Activated naive CD8-positive, alpha-beta T cell treated with anti-CD3 and anti-CD28 coated beads, Interleukin-2, amount 10 ng/mL, durations not matched to agents 7 days and 5 days (primary cell): ENCODE measurements at places on chromosomes 6 and 20.

DNA sequence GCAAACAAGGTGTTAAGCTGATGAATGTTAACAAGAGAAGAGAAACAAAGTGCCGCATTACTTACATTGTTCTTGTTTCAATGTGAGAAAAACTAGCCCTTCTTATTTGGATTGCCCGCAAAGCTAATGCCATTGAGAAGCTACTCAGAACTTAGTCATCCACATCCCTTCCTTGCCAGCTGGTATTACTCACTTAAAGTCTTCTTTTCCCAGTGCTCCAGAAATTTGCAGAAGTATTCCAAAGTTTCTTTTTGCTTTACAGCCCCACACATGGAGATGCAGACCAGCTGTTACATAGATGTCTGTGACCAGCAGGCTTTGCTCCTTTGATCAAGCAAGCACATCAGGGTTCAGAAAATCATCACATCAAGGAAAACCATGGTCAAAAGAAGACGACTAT, 529.0 kb downstream of the TBC1D32 start:
- DNase-seq = no peak

- no peak for DNase-seq
These were observed 51.9 kb downstream of the GCLC start for GRCh38 chr6:53492860-53493634.

DNA sequence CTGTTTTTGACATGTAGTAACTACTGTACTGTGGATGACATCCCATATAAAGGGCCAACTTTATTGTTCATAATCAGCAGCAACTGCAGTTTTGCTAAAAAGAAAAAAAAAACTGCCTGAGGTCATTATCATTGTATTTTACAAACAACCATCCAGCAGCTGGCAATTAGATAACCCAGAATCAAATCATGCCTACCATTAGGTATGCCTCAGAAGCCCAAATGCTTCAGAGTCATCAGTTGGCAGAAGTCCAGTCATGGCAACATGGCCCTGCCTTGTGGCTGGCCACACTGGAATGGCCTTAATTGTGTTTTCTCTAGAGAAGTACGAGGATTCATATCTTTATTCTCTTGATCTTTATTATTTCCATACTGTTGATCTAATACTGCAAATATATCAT, 462.4 kb upstream of the NRSN1 start:
- no peak for DNase-seq

GRCh38 chr6:114431641-114432040, 88.8 kb upstream of the HS3ST5 start:
- DNase-seq = no peak

DNA sequence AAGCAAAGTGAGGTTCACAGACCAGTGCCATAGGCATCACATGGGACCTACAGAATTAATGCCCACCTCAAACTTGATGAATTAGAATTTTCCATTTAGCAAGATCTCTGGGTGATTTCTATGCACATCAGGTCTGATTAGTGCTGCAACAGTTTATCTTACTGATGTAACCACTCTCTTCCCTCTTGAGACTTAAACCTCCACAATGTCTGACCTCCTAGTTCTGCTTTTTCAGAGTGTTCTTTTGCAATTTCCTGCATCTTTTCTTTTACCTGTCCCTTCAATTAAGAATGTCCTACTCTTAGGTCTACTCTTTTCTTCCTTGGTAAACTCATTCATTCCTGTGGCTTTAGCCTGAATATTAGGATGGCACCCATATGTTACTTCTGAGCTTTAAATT, 615.3 kb downstream of the TFAP2A start:
- DNase-seq = no peak

DNA sequence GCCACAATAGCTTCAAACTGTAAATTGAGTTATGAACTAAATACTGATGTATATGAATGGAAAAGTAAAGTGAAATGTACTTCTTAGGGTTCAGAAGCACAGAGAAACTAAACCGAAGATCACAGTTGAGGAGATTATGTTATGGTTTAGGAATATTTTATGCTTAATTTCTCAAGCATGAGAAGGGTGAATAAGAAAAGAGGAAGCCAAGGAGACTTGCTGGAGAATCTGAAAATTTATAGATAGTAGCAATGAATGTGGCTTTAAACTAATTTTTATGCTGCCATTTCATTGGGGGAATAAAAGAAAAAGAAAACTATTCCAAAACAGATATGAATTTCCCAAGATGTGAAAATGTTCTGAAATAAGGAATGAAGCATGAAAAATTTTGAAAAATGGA, 5.6 kb downstream of the ANKS1A start:
- no peak for DNase-seq

DNA sequence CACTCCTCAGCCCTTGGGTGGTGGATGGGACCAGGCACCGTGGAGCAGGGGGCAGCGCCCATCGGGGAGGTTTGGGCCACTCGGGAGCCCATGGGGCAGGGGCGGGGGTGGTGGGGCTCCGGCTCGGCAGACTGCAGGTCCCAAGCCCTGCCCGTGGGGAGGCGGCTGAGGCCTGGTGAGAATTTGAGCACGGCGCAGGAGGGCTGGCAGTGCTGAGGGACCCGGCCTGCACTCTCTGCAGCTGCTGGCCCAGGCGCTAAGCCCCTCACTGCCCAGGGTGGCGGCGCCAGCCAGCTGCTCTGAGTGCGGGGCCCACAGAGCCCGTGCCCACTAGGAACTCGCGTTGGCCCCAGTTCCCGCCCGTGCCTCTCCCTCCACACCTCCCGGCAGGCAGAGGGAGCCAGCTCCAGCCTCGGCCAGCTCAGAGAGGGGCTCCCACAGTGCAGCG, 182.1 kb upstream of the OPRM1 start:
- DNase-seq = no peak

GRCh38 chr20:35674921-35675320, 10.2 kb upstream of the CPNE1 start:
- no peak for DNase-seq

DNA sequence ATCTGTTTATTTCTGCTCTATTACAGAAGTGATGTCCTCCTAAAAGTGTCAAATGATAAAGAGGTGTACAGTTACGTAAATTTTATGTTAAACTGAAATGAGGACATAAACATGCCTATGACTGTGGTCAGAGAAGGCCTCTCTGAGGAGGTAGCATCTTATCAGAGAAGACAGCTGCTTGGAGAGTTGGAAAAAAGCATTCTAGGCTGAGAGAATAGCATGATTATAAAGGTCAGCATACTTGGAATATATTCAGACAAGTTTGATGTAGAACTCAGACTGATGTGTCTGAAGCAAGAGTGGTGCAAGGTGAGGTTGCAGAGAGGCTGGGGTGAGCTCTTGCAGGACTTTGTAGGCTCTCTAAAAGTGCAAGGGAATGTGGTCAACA, 3.1 kb upstream of the PCNA start:
- DNase-seq = no peak

DNA sequence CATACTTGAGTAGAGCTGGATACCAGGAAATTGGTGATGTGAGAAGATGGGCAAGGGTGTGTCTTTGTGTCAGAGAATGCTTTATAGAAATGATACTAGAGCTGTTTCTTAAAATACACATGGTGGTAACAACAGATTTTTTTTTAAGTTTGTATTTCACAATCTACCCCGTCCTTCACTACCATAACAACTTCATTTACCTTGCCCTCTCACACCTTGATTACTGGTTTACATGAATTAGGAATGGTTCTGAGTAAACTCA, 45.4 kb downstream of the RARS2 start:
- no peak for DNase-seq

DNA sequence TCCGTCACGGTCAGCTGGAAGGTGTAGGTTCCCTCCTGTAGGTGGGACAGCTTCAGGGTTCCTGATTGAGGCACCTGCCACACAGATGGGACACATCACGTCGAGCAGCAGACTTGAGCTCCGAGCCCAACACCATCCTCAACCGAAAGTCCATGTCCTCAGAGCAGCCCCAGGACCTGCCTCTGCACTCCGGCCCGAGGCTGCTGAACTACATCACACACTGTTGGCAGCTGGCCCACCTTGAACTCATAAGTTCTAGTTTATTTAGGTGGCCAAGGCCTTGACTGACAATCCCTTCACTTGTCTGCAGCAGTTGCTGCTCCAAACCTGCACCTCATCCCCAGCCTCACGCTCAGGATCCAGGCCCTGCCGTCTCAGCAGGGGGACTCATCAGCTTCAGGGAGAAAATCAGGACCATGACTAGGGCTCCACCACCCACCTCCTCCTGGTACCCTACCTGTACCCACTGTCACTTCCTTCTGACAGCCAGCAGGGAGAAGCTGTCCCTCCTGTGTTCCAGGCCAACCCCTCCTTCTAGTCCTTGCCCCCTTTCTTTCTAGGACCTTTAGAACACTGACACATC, 21.0 kb downstream of the LRP11 start:
- no peak for DNase-seq

DNA sequence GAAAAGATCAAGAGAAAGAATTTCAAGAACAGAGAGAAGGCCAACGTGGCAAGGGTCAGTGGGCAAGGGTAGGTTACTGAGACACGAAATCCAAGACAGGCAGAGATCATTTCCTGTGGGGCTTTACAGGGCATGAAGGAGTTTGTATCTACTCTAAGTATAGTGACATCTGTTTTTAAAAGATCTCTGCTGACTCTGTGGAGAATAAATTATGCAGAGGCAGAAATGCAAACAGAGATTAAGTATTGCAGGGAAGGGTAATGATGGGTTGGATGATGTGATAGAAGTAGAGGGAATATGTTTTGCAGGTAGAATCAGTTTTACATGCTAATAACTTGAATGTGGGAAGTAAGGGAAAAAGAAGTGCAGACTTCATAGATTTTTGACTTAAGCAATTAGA, 243.5 kb downstream of the FRK start:
- no peak for DNase-seq

GRCh38 chr20:57707849-57708693, 1.7 kb downstream of the PMEPA1 start:
- no peak for DNase-seq

DNA sequence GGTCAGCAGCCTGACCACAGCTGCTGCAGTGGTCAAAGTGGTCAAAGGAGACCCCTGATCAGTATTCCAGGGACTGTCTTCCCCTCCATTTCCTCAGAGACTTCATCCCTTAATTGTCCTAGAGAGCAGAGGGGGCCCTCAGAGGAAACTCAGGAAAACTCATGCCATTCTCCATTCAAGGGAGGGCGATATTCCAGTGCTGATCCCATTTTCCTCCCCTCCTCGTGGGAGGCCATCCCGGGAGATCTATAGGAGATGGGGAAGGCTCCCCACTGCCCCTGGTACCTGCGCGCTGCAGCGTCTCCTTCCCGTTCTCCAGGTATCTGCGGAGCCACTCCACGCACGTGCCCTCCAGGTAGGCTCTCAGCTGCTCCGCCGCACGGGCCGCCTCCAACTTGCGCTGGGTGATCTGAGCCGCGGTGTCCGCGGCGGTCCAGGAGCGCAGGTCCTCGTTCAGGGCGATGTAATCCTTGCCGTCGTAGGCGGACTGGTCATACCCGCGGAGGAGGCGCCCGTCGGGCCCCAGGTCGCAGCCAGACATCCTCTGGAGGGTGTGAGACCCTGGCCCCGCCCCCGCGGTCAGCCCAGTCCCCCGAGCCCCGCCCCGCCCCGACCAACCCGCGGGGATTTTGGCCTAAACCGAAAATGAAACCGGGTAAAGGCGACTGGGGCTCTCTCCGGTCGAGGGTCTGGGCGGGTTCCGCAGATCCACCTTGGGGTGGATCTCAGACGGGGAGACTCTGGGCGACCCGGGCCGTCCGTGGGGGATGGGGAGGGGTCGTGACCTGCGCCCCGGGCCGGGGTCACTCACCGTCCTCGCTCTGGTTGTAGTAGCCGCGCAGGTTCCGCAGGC, 878 bp downstream of the HLA-C start:
- DNase-seq = peak; percentile 83

DNA sequence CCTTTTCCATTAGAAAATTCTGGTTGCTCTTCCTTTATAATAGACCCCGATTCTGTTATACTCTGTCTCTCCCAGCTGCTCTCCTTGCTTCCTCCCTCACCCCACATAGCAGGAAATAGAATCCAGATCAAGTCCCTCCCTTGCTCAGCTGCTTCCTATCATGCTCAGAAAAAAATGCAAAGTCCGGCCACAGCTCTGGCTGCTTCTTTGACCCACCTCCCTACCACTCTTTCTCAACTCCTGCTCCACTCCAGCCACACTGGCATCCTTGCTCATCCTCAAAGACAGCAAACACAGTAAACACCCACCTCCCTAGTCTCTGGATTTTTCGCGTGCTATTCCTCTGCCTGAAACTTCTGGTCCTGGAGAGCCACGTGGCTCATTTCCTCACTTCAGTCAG, 9.1 kb upstream of the SLC22A16 start:
- no peak for DNase-seq

DNA sequence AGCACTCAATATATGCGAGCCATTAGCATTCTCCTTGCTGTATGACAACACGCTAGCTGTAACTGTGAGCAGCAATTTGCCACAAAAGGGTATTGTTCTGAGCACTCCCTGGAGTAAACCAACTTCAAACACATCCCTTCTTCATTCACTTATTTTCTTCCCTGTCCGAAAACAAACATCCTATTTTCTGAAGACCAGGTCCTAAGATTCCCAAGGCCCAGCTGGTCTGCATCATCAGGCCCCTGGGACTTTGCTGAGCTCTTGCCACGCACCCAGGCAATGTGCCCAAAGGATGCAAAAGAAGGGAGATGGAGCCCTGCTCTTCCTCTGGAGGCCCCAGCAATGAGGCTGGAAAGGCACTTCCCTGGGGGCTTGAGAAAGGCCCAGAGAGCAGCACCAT, 118.1 kb downstream of the PREX1 start:
- DNase-seq = peak; percentile 21

GRCh38 chr6:80767808-80768207, 661.3 kb downstream of the BCKDHB start:
- DNase-seq = no peak

- DNase-seq = no peak
These were observed 2.9 kb downstream of the ZNF184 start for GRCh38 chr6:27470023-27470422.

GRCh38 chr20:13213335-13213734, 7.7 kb upstream of the ISM1 start:
- DNase-seq = no peak

- DNase-seq = no peak
These were observed 212.4 kb downstream of the LY86 start for GRCh38 chr6:6801005-6801335.

GRCh38 chr6:134523051-134523450, 205.1 kb upstream of the SGK1 start:
- no peak for DNase-seq

DNA sequence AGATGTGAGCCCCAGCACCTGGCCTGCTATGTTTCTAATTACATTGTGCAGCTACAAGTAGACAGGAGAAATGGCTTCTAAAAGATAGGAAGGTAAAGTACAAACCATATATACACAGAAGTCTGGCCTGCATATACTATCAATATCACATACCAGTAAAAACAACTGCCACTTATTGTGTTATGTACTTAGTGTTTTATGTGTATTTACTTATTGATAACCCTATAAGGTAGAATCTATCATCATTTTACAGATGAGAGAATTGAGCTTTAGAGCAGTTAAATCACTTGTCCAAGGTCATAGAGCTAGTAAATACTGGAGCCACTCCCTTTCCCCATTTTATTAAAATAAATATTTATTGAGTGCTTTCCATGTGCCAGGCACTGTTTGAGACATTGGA, 102.4 kb upstream of the PRDM1 start:
- no peak for DNase-seq

- DNase-seq = no peak
These were observed 116.2 kb upstream of the MYL9 start for GRCh38 chr20:36425166-36425565.
